Sigmoid colon (tissue), 7 donors: ENCODE measurements at places on chromosomes 4 and X. TPM values are rescaled to one million over a fixed set of nuclear protein-coding genes. Genes with fewer than 3 reads are reported as not detected.

The ARR3 gene
- total RNA-seq = not detected

The SUPT20HL2 gene
- total RNA-seq = 0.14 TPM

The ZCCHC18 gene
- total RNA-seq = 2.9 TPM

The PCDH18 gene
- total RNA-seq = 64.6 TPM

The FBXW7 gene
- total RNA-seq = 74.9 TPM

The BEX4 gene
- total RNA-seq = 45.5 TPM

The TMEM185A gene
- 18.3 TPM for total RNA-seq

The FOXP3 gene
- total RNA-seq = not detected

The MAGEB3 gene
- total RNA-seq = not detected

The SLITRK4 gene
- 2.5 TPM for total RNA-seq

The EDA gene
- 4.6 TPM for total RNA-seq

The MTNR1A gene
- total RNA-seq = not detected

The WDFY3 gene
- total RNA-seq = 50.5 TPM

The FATE1 gene
- not detected for total RNA-seq

The LRIT3 gene
- 0.28 TPM for total RNA-seq

The ZNF674 gene
- total RNA-seq = 9.1 TPM

GRCh38 chrX:39724544-39724943, 373.2 kb downstream of the BCOR start:
- DNase-seq = no peak

DNA sequence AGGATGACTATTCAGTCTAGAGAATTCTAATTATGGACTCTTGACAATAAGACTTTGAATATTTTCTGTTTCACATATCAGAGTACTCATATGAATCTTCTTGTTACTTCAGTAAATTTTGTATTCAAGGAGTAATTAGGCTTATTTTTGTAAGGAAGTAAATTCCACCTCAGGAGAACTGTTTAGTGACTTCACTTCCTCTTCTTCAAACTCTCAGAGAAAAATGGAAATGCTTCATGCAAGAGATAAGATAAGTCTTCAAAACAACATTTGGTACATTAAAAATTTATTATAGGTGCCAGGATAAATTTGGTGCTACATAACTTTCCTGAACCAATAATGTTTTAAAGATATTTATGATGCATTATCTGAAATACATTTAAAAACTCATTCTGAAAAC, 1421.9 kb downstream of the PCDH7 start:
- DNase-seq = no peak

DNA sequence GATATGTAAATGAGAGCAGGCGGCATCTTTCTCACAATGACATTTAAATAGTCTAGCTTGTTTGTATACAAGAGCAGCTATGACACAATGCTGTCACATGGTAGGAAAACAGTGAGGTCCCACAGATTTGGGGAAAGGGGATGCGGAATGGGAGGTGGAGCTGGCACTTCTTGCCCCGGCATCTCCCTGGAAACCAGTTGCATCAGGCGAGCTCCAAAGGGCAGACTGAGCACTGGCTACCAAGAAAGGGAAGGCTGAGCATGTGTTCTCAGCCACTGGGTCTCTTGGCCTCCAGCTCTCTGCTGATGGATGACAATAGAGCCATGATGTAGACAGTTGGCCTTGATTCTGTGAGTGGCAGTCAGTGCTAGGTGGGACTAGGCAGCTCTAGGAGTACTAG, 109.0 kb downstream of the UCHL1 start:
- DNase-seq = no peak

GRCh38 chrX:40062525-40063155, 35.1 kb downstream of the BCOR start:
- DNase-seq = peak; percentile 90

- DNase-seq = no peak
Measured at GRCh38 chrX:118928151-118928550, 46.3 kb upstream of the LONRF3 start.

GRCh38 chr4:156195914-156196313, 242.2 kb upstream of the CTSO start:
- no peak for DNase-seq

- DNase-seq = no peak
Measured at GRCh38 chr4:11647433-11647832, 218.7 kb upstream of the HS3ST1 start.

DNA sequence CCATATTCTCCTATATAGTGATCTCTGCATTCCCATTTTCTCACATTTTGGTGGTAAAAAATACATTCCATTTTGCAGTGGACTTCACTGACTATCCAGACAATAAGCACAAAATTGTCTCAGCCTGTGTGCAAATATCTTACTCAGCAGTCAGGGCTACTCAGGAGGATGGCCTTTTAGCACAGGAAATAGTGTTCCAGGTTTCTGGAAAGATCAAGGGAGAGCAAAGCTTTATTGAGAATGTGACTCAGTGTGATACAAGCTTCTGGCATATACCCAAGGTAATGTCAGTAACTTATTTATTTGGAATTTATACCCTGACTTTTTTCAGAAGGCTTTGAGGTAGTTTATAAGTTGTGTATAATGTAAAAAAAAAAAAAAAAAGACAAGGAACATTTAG, 233.4 kb downstream of the TEX13A start:
- DNase-seq = no peak

- DNase-seq = no peak
Measured at GRCh38 chrX:45697591-45697990, 496.9 kb upstream of the DIPK2B start.

- DNase-seq = no peak
Measured at GRCh38 chrX:132409780-132410556, 78.9 kb downstream of the MBNL3 start.

DNA sequence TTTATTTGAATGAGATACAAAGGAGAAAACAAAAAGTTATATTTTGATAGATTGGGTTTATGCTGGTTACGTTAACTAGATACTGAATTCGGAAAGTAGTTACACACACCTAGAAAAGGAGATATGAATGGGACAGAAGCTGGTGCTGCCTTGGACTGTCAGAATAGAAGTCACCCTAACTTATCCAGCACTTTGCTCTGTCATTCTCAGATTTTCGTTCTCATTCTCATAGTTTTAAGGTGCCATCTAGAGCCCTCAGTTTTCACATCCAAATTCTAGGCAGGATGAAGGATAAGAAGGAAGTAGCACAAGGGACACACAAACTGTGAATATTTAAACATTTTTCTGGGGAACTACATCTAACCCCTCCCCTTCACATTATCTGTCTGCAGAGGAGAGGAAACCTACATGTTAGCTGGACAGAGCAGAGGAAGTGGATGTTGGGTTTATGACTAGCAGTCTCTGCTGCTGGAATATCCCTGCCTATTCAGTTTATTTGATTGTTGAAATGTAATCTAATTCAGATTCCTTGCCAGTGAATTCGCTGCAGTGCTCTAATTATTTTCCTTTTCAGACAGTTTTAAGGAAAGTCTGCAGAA, 521.9 kb downstream of the FAT4 start:
- no peak for DNase-seq

- no peak for DNase-seq
Measured at GRCh38 chr4:52711272-52711671, 40.0 kb downstream of the ERVMER34-1 start.

- no peak for DNase-seq
Measured at GRCh38 chr4:3514806-3515501, 17.3 kb downstream of the LRPAP1 start.

- no peak for DNase-seq
Measured at GRCh38 chr4:109207061-109207460, 95.4 kb downstream of the COL25A1 start.
